ENCODE measurements at places on chromosomes 2 and 18.

GRCh38 chr2:241314226-241315092 is 1.0 kb downstream of the HDLBP start:
- DNase-seq = no peak

GRCh38 chr2:181130686-181131085 is 150.3 kb downstream of the UBE2E3 start:
- DNase-seq = no peak

DNA sequence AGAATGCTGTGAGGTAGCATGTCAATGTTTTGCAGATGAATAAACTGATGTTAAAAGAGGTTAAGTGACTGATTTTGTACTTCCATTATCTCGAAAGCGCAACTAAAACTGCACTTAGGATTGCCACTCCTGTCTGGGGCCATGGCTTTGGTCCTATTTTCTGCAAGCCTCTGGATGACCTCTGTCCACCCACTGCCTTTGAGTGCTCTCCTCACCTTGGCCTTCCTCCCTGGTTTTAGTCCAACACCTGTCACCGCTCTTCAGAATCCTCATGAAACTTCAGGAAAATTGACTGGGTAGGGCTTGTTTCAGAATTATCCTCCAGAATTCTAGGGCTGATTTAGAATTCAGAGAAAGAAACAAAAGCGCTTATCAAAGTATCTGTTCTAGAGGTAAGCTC is 51.1 kb upstream of the HNMT start:
- no peak for DNase-seq

- no peak for DNase-seq
Observed at GRCh38 chr2:62140426-62141141, 55.3 kb upstream of the B3GNT2 start.

DNA sequence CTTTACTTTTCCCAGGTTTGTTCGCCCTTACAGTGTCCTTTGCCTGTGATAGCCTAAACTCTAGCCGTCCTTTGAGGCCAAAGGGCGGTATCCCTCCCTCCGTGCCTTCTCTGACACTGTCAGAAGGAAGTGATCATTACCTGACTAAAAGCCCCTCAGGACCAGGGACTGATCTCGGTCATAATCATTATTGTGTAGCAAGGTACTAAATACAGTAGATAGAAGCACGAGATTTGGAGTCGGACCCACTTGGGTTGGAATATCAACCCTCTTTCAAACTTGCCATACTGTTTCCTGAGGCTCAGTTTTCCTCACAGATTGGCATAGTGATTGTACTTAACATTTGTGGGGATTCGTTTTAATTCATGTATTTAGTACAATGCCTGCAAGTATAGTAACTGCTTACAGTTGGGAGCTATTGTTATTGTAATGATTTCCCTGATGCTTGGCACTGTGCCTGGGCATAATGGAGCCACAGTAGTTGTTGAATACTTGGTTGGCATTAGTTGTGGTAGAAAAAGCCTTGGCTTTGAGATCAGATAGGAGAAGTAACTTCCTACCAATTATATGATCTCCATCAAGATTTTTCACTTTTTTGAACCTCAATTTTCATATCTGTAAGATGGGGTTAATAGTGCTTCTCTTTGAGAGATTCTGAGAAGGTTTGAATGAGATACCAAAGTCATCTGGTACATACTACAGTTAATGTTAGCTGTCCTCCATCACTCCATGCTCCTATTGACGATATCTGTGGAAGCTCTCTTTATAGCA is 836 bp downstream of the STK11IP start:
- peak; percentile 17 for DNase-seq

- no peak for DNase-seq
Observed at GRCh38 chr2:232581725-232582124, 31.2 kb downstream of the EIF4E2 start.

DNA sequence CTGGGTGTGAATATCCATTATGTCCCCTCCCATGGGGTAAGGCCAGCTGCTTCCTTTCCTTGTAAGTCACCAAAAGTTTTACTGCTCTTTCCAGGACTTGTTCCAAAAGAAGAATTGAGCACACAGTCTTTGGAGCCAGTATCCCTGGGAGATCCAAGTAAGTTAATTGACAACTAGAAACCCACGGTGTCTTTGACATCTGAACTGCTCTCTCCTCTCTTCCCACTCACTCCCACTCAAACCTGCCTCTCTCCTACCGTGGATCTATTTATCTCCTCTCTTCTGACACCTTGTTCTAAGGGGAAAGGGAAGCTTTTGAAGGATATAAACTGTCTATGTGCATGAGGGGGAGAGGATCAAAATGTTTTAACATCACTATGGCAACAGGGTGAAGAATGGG is 86.7 kb downstream of the VIT start:
- no peak for DNase-seq

DNA sequence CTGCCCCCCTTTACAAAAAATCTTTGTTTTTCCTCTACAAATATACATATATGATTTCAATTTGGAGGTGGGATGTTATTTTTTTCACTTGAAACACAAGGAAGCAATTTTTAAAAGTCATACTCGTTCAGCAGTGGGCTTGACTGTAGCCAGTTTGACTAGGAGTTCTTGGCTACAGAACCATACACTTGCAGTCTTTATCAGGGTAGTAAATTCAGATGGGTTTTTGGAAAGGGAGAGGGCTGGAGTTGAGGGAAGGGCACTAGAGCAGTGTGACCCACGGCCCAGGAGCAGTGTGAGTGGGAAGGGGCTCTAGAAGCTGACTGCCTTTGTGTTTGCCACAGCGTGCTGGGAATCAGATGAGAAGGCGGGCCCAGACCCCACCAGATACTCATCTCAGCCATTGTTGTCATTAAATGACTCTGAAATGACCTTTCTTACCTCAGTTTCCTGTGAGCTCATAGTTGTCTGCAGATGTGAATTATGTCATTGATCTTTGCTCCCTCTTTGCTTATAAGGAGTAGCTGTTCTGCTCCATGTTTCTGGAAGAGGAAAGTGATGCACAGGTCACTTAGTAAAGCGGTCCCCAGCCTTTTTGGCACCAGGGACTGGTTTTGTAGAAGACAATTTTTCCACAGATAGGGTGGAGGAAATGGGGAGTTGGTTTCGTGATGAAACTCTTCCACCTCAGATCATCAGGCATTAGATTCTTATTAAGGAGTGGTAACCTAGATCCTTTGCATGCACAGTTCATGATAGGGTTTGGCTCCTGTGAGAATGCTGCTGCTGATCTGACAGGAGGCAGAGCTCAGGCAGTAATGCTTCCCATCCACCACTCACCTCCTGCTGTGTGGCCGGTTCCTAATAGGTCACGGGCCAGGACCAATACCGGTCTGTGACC is 116.8 kb downstream of the SPTBN1 start:
- DNase-seq = peak; percentile 26

- DNase-seq = no peak
Observed at GRCh38 chr2:192157776-192158175, 37.0 kb downstream of the TMEFF2 start.

GRCh38 chr2:191676790-191677645 is 918 bp upstream of the NABP1 start:
- peak; percentile 29 for DNase-seq

GRCh38 chr2:43370146-43370545 is 143.7 kb upstream of the ZFP36L2 start:
- DNase-seq = no peak

GRCh38 chr2:100887713-100888495 is 68.0 kb downstream of the NPAS2 start:
- no peak for DNase-seq
